ENCODE measurements at places on chromosomes 7 and 10.

DNA sequence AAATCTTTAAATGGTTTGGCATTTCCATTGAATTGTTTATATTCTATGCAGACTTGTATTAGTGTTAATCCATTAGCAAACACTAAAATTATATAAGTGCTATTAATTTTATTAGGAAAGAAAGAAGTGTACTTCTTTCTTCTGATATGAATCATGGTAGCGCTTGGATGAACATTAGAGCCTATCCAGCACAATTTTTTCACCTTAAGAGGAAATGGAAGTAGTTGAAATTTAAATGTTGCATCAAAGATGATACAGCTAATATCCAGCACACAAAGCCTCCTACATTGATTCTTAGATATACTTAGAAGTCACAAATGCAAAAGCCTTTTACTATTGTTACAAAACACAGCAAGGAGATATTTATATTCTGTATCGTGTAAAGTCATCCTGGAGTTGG, 174.5 kb downstream of the AHR start:
- no peak for DNase-seq

- no peak for DNase-seq
These were observed 817.5 kb downstream of the NRG3 start for GRCh38 chr10:82692458-82692857.

DNA sequence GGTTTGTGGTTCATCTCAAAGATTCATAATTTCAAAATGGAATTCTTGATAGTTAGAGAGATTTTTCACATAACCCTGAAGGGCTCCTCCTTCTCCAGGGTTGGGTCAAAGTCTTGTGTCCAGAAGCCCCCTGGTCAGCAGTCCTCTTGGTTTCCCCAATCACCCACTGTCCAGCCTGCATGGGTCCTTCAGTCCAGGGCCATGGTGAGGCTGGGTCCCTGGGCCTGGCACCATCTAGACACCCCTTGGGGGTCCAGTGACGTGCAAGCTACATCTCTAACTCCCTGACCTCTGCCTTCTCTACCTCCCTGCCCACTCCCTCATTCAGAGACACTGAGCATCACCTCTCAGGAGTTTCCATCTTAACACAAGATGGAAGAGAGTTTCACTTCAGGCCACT, 26.1 kb downstream of the ANXA8 start:
- DNase-seq = no peak

GRCh38 chr7:75808106-75808505, 5.5 kb downstream of the CCL24 start:
- no peak for DNase-seq

- DNase-seq = no peak
These were observed 24.3 kb downstream of the NUP42 start for GRCh38 chr7:23205909-23206767.

Data from stimulated activated naive CD4-positive, alpha-beta T cell (primary cell).